ENCODE measurements at places on chromosomes 1 and 21.

GRCh38 chr1:208595745-208596144, 351.6 kb upstream of the PLXNA2 start:
- no peak for DNase-seq

DNA sequence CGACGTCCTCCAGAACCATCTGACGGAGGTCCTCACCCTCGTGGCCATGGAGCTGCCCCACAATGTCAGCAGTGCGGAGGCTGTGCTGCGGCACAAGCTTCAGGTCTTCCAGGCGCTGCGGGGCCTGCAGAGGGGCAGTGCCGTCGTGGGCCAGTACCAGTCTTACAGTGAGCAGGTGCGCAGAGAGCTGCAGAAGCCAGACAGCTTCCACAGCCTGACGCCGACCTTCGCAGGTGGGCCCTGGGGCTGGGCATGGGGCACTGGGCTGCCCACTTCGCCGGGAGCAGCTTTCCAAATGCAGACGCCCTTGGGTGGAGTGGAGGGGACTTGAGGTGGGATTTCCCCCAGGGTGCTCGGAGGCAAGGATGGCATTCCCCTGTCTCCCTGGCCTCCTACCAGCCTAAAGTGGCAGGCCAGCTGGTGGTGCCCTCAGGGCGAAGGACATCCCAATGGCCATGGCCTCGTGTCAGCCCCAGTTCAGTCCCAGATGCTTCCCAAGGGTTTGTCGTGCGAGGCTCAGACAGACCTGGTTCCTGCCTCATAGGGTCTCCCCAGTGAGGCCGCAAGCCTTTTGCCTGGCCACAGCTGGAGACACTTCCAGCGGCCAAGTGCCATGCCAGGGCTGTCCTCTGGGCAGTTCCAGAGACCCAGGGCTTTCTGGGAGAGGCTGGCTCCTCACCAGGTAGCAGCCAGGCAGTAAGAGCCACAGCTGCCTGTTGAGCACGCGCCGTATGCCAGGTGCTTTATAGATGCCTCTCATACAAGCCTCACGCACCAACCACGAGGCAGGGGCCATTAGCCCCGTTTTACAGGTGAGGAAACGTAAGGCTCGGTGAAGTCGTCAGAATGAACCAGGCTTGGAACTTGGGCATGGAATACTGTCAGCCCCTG, 27.8 kb downstream of the H6PD start:
- DNase-seq: no peak

DNA sequence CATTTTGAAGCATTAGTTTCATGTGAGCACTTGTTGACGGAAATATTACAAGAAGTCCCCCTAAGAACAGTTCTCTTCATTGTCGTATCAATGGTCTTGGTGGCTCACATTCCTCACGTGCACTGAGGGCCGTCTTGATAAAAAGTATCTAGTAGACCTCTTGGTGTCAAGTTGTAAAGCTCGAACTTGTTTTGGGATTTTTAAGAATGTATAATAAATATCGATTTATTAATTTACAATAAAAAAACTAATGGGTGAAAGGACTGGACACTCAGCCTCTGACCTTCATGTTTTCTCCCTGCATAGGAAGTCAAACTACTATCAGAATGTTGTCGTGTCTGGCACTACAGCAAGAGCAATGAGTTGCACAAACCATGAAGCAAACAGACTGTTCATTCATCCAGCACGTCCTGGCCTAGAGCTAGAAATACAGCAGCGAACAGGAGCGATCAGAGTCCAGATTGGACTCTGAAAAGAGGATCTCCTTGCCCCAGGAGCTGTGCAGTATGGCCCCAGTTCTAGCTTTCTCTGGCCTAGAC, 319.2 kb downstream of the SMYD3 start:
- no peak for DNase-seq

DNA sequence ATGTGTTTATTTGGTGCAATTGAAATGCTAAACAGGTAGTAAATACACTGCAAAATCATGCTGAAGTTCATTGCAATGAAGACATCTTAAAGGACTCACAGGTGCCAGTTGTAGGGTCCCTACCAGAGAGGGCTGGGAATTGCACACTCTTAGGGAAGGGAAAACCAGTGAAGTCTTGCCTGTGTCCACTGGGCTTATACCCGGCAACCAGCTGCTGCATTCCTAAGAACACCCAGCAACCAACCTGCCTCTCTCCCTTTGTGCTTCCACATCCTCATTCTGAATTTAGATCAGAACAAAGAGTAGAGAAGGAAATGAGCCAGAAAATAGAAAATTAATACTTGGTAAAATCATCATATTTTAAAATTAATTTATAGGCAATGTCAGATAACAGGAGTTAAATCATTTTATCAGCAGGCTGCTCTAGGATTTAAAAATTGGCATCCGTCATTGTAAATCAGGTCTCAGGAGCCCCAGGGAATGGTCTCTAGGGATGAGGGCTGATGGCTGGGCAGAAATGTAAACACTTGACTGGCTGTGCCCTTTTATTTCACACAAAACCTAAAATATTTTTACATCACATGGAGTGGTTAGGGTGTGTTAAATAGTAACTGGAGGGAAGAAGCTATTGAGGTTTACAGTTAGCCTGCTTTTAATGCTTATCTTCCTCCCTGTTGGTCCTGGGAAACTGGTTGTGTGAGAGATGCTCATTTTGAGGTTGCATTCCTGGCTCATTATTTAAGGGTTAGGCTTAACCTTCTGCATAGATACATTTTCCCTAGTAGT, 31.3 kb downstream of the PTGFRN start:
- DNase-seq: no peak

DNA sequence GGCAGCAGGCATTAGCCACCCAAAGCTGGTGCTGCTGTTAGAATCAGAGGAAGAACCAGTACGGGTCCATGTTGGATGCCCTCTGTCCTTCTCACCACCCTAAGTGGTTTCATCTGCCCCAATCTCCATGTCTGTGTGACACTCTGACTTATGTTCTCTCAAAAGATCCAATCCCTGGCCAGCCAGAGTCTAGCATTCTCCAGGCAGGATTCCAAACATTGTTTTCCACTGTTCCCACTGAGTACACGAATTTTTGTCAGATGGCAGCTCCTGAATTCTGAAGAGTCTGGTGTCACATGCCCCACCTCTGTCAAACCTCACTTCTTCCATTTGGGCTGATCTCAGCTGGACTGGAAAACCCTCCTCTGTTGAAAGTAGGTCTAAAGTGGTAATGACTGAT, 166.0 kb downstream of the DISC1 start:
- no peak for DNase-seq

DNA sequence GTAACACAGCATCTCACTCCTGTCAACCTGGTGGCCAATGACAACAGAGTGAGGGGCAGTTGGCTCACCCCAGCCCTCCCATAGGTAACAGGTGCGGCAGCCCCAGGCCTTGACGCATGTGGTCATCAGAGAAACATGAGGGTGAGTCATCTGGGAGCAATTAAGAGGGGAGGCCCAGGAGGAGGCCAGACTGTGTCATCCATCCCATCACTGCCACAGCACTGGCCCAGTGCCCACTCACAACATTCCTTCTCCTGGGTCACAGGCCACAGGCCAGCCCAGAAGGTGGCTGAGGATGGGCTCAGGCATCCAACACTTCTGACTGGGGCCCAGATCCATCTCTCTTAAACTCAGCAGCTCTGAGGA, 17.1 kb downstream of the TEX35 start:
- DNase-seq: no peak

DNA sequence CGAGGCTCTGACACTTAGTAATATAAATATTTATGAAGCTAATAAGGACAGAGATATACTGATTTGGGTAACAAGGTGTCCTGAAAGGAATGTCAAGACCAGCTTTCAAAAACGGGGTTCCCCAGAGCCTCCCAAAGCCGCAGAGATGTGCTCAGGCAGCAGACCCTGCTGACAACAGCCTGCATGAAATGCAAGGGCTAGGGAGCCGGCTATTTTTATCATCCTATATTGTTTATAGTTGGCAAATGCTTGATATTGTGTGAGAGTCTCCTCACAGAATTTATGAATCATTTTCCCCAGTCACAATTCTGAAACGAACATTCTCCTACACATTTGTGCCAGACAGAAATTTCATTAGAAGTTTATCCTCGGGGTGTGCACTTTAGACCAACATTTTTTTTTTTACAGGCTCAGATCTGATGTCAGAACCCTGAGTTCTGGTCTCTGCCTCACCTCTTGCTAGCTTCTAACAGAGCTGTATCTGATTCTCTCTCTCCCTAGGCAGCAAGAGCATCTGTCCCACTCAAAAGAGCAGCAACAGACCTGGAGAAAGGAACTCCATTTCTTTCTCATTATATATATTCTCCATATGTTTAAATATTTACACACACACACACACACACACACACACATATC, 302.3 kb upstream of the PLD5 start:
- no peak for DNase-seq

- no peak for DNase-seq
Measured at GRCh38 chr1:169568497-169568896, 17.8 kb downstream of the F5 start.
